ENCODE measurements at places on chromosomes 16 and 17.

GRCh38 chr17:49554694-49555494 lies 20.8 kb upstream of the NXPH3 start:
- H3K4me3 ChIP-seq: no peak overlapping the region
- no peak overlapping the region for H3K27ac ChIP-seq
- H3K27me3 ChIP-seq: peaks cover 6% of the 10 kb centered on the region
- H3K36me3 ChIP-seq: no peaks in the 10 kb centered on the region
- H3K4me1 ChIP-seq: peaks cover 6% of the 10 kb centered on the region
- no peak for DNase-seq

DNA sequence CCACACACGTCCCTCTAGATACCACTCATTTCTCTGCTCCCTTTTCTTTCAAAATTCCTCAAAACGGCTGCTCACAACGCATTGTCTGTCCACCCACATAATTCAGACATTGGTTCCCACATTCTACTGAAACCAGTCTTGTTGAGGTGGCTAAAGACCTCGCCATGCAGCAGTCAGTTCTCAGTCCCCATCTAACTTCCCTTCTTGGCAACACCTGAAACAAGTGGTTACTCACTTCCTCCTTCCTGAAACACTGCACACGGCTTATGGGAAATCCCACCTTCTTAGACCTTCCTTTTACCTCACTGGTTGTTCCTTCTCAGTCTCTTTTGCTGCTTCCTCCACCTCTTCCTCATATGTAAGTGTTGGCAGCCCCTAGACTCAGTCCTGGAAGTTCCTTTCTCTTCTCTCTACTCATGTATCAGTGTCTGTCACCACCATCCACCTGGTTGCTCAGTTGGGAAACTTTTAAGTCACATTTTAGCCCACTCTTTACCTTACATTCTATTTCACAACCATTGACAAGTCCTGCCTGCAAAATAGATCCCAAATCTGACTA lies 277.1 kb downstream of the CEP112 start:
- no peaks in the 10 kb centered on the region for H3K27me3 ChIP-seq
- peak overlapping the region; percentile 49 for H3K27ac ChIP-seq
- DNase-seq: no peak
- H3K36me3 ChIP-seq: peaks cover 12% of the 10 kb centered on the region
- H3K4me1 ChIP-seq: peaks cover 15% of the 10 kb centered on the region
- no peak overlapping the region for H3K4me3 ChIP-seq

DNA sequence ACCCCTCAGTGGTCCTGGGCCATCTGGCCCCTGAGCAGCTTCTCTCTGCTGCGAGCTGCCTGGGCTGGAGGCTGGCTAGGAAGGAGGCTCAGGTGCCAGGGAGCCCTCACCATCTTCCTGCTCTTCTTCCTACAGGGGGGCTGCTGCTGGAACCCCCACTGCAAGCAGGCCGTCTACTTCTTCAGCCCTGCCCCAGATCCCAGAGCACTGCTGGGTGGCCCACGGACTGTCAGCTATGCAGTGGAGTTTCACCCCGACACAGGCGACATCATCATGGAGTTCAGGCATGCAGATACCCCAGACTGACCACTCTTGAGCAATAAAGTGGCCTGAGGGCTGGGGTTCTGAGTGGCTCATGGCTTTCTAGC lies 46.1 kb downstream of the PRMT7 start:
- H3K4me1 ChIP-seq: peaks cover 28% of the 10 kb centered on the region
- H3K4me3 ChIP-seq: no peak overlapping the region
- no peak overlapping the region for H3K27ac ChIP-seq
- no peak for DNase-seq

DNA sequence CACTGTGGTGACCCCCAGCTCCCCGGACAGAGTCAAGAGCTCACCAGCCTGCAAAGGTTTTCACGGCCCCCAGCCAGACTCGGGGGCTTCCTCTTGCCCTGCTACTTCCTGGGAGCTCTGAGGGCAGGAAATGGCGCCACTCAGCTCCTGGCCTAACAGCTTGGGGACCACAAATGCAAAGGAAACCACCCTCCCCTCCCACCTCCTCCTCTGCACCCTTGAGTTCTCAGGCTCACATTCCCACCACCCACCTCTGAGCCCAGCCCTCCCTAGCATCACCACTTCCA lies 375 bp upstream of the SPN start:
- DNase-seq: peak; percentile 63
- H3K4me3 ChIP-seq: peak overlapping the region; percentile 100
- peaks cover 63% of the 10 kb centered on the region for H3K4me1 ChIP-seq
- H3K27me3 ChIP-seq: no peaks in the 10 kb centered on the region

GRCh38 chr16:58847902-58848661 lies 114.0 kb upstream of the GOT2 start:
- H3K27me3 ChIP-seq: no peaks in the 10 kb centered on the region
- H3K36me3 ChIP-seq: no peaks in the 10 kb centered on the region
- no peak overlapping the region for H3K27ac ChIP-seq
- DNase-seq: no peak
- H3K4me1 ChIP-seq: no peaks in the 10 kb centered on the region
- no peak overlapping the region for H3K4me3 ChIP-seq

DNA sequence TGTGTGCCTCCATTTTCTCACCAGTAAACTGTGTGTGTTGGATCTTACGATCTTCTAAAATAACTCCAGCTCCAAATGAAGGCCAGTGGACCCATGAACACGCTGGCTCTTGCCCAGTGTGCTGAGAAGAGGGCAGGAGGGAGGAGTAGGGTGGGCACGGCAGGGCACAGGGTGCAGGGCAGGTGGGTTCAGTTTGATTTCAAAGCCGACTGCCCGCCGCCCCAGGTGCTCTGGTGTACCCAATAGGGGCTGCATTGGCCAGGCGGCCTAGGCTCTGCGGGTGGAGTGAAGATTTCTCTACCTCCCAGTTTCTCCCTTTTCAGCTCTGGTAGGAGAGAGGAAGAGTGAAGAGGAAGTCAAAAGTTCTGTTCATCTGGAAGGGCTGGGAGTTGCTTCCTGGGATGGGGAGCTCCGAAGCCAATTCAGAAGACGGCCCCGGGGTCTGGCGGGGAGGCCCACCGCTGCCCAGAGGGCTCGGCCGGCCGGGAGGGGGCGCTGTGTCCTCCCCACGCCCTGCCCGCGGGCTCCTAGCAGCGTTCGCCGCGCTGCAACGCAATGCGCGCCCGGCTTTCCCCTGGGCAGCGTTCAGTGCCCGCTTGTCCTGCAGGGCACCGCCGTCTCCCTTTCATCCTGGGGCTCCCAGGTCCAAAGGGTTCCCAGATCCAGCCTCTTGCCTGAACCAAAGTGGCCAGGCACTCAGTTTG lies 1.1 kb upstream of the CRHR1 start:
- H3K4me3 ChIP-seq: peak overlapping the region; percentile 68
- no peak overlapping the region for H3K27ac ChIP-seq
- peaks cover 4% of the 10 kb centered on the region for H3K4me1 ChIP-seq
- no peaks in the 10 kb centered on the region for H3K36me3 ChIP-seq
- H3K27me3 ChIP-seq: peaks cover 65% of the 10 kb centered on the region

DNA sequence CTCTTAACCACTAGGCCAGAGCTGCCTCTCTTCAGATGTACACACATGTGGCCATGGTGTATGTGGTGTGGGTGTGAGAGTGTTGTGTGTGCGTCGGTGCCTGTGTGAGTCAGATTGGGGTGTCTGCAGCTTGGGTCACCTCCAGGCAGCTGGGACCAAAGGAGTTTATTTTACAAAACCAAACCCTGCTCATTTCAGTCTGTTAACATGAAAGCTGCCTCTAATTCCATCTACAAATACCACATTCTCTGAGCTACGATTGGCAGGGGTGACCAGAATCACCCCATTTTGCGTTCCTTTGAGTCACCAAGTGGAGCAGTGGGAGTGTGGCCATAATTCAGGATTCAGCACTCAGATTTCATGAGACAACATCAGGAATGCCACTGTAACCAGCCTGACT lies 105.3 kb downstream of the IRX5 start:
- DNase-seq: no peak
- H3K4me1 ChIP-seq: no peaks in the 10 kb centered on the region
- H3K4me3 ChIP-seq: no peak overlapping the region

GRCh38 chr17:82403662-82404660 lies 14.2 kb upstream of the HEXD start:
- no peaks in the 10 kb centered on the region for H3K27me3 ChIP-seq
- H3K4me1 ChIP-seq: peaks cover 20% of the 10 kb centered on the region
- no peak for DNase-seq
- no peak overlapping the region for H3K4me3 ChIP-seq
- H3K36me3 ChIP-seq: peaks cover 16% of the 10 kb centered on the region
- H3K27ac ChIP-seq: no peak overlapping the region

- H3K36me3 ChIP-seq: no peaks in the 10 kb centered on the region
- no peak overlapping the region for H3K27ac ChIP-seq
- no peak overlapping the region for H3K4me3 ChIP-seq
- no peak for DNase-seq
- peaks cover 23% of the 10 kb centered on the region for H3K4me1 ChIP-seq
- H3K27me3 ChIP-seq: no peaks in the 10 kb centered on the region
Measured at GRCh38 chr16:49442805-49443204, 69.2 kb downstream of the C16orf78 start.

- no peaks in the 10 kb centered on the region for H3K27me3 ChIP-seq
- no peak overlapping the region for H3K4me3 ChIP-seq
- H3K36me3 ChIP-seq: peaks cover 48% of the 10 kb centered on the region
- no peak overlapping the region for H3K27ac ChIP-seq
Measured at GRCh38 chr17:82820278-82821251, 19.3 kb downstream of the ZNF750 start.

DNA sequence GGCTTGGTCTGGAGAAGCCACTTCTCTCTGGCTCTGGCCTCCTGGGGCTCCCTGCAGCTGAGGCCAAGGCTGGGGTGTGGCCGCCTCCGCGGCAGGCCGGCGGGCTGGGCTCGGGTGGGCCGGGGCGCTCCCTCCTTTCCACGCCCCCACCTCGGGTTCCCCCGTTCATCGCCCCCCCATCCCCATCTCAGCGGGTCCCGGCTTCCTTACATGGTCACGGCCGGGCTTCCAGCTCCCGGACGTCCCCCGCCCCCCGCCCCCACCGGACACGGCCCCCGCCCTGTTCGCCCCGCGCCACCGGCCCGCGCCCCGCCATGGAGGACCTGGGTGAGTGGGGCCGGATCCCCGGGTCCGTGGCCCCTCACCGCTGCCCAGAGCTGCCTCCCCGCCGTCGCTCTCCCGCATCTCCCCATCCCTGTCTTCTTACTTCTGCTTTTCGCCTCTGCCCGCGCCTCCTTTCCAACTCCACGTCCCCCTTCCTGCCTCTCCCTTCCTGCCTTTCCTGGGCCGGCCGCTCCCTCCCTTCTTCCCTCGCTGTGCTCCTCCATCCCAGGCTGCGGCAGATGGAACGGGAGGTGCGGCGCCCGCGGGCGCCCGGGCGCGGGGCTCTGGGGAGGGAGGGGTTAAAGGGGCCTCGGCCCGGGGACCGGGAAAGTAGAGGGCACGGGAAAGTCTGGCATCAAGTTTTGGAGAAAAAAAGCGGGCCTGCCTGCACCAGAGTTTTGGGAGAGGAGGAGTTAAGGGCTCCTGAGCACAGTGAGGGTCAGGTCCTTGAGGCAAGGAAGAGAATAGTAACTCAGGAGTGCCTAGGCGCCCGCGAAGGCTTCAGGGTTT lies at the start of gene TGFB1I1:
TGFB1I1 (plus strand) TSS at position 278 of the 834 bp plus-strand sequence; CDS start at position 315, 37 bp downstream.
- H3K4me3 ChIP-seq: peak within 1 kb of the TSS; percentile 55
- H3K27ac ChIP-seq: no peak within 1 kb of the TSS
- H3K36me3 ChIP-seq: peaks cover 4% of the 10 kb centered on the region
- H3K4me1 ChIP-seq: peaks cover 21% of the 10 kb centered on the region
- no peak for DNase-seq
- H3K27me3 ChIP-seq: peaks cover 29% of the 10 kb centered on the region

GRCh38 chr17:42571435-42572225 lies 4.7 kb downstream of the MLX start:
- no peak overlapping the region for H3K4me3 ChIP-seq
- H3K4me1 ChIP-seq: peaks cover 45% of the 10 kb centered on the region
- no peaks in the 10 kb centered on the region for H3K27me3 ChIP-seq
- peaks cover 72% of the 10 kb centered on the region for H3K36me3 ChIP-seq

- no peak overlapping the region for H3K27ac ChIP-seq
- no peak for DNase-seq
- H3K4me3 ChIP-seq: no peak overlapping the region
- H3K4me1 ChIP-seq: no peaks in the 10 kb centered on the region
- peaks cover 13% of the 10 kb centered on the region for H3K36me3 ChIP-seq
Measured at GRCh38 chr16:1323296-1324239, 9.9 kb upstream of the BAIAP3 start.
